ENCODE measurements at places on chromosomes 16 and 17.

- no peak for DNase-seq
Observed at GRCh38 chr16:69561901-69562300, 3.9 kb upstream of the NFAT5 start.

DNA sequence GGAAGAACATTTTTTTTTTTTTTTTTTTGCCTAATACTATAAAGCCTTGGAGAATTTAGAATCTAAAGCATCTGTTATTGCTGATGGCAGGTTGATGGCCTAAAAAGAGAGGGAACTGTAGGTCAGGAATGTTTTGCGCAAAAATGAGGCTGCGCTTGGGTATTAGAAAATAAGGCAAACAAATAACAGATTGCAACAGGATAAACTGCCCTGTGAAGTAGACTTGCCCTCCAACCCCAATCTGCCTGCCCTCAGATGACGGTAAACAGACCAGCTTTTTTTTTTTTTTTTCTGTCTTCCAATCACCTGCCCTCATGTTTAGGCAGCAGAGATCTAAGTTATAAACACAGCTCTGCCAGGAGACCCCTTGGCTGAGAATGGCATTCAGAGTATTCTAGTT lies 3.8 kb upstream of the DHX8 start:
- no peak for DNase-seq

DNA sequence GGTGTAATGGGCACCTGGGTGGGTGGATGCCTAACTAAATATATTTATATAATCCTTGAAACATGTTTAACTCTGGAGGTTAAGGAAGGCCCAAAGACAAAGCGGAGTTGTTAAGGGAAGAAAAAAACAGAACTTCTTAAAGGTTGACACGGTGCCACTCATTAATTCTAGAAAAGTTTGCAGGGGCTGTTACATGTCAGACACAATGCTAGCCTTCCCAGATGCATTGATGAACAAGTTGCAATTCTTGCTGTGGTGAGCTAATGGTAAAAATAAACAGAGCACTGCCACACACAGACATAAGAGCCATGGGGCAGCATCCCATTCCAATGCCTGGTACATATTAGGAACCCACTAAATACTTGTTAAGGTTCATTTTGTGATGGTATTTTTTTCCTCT lies 109.5 kb downstream of the CDH13 start:
- DNase-seq, result no peak

- no peak for DNase-seq
Observed at GRCh38 chr16:66926961-66927436, 1.7 kb upstream of the RRAD start.

DNA sequence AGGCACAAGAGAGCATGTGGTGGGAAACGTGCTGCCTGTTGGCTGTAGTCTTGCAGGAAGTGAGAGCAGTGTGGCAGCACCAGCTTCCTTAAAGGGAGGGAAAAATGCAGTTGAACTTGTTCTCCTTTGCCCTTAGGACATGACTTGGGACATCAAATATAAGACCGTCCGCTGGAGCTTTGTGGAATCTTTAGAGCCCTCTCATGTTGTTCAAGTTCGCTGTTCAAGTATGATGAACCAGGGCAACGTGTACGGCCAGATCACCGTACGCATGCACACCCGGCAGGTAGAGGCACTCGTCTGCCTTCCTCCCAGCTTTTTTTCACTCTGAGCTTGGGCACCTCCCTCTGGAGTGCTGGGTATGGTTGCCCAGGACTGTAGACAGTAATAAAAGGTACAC lies 23.3 kb downstream of the GPR179 start:
- DNase-seq, result no peak
